NCI-H1694 (cell line): ENCODE measurements at places on chromosomes 3 and 15.

GRCh38 chr3:183443395-183444385 is 15.3 kb upstream of the MCF2L2 start:
- no peak for DNase-seq

- no peak for DNase-seq
Observed at GRCh38 chr15:86229306-86229705, 149.6 kb downstream of the AGBL1 start.

DNA sequence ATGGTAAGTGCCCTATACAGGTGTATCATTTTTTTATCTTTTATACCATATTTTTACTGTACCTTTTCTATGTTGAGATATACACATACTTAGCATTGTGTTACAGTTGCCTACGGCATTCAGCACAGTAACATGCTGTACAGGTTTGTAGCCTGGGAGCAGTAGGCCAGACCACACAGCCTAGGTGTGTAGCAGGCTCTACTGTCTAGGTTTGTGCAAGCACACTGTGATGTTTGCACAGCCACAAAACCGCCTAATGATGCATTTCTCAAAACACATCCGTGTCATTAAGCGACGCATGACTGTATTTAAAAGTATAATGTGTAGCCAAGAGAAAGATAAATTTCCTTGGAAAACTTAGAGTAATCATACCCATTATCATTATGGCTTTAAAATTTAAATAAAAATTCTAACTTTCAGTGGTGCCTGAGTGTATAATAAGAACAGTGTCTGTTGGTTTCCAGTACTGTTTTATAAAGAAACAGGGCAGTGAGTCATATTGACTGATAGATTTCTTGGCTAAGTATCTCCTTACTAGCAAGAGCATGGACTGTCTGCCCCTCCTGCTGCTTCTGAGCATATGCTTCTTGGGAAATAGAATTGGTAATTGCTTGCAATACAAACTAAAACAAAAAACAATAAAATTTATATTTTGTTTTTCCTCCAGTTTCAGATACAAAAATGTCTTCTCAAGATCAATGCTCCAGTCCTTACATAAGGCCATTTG is 18.3 kb downstream of the CALML4 start:
- DNase-seq: no peak

GRCh38 chr15:90200534-90201129 is 498 bp upstream of the SEMA4B start:
- DNase-seq: no peak

GRCh38 chr3:20056725-20057611 is 16.7 kb downstream of the KAT2B start:
- DNase-seq: no peak

DNA sequence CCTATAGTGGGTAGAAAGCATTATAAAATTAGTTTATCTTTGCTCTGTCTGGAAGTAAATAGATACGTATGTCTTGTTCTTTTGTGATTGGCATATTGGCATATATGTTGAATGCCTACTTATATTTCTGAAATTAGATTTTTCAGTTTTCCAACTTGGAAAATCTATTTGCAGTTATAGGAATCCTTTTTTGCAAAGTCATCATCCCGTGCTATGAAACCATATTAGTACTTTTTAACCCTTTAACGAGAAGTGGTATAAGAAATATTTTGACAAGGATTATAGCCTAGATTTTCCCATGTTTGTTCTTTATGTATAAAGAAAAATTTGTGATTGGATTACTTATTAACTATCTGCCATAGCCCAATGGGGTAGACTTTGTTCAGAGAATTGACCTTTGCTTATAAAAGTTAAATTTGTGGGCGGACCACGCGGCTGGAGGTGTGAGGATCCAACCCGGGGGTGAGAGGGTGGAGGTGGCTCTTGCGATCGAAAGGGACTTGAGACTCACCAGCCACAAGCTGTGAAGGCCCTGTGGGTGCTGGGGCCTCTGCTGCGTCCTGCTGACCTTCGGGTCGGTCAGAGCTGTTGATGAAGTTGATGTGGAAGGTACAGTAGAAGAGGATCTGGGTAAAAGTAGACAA is 5.9 kb downstream of the LRRC28 start:
- no peak for DNase-seq

GRCh38 chr15:50145451-50145872 is 26.4 kb upstream of the ATP8B4 start:
- peak; percentile 84 for DNase-seq

DNA sequence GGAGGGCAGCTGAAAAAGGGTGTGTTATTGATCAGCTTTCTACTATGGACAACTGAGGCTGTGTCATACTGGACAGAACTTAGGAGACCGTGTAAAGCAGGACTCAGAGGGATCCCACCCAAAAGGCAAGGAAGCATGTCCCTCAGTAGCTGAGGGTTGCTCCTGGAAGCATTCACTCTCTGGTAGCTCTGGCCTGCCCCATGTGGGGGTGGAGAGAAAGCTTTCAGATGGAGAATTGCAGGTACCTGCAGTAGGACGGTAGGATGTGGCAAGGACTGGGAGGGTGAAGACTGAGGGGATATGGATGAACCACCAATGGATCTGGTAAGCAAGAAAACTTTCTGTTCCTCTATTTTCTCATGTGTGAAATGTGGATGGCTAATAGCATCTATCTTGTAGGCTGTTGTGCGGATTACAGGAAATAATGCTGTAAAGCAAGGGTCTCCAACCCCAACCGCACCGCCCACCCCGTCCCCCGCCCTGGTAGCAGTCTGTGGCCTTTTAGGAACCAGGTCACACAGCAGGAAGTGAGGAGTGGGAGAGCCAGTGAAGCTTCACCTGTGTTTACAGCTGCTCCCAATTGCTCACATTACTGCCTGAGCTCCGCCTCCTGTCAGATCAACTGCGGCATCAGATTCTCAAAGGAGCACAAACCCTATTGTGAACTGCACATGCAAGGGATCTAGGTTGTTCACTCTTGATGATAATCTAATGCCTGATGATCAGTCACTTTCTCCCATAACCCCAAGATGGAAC is 157.7 kb upstream of the PROK2 start:
- no peak for DNase-seq

DNA sequence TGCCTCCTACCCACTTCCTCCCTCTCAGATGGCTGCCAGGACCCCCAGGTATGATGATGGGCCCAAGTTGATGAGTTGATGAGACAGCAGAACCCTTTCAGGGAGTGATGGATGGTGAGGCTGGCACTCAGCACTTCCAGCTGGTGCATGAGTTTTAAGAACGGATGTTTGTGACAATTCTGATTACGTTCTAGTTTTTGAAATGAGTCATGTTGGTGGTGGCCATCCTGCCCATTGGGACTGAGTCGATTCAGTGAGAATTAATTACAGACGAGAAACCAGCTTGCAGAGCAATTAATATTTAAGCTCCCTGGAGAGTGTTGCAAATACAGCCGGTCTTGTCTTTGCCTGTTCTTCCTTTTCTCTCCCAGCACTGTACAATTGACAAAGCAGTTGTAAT is 56.9 kb upstream of the NR2C2 start:
- no peak for DNase-seq

GRCh38 chr3:177358091-177358976 is 161.1 kb upstream of the TBL1XR1 start:
- no peak for DNase-seq

- peak; percentile 65 for DNase-seq
Observed at GRCh38 chr3:108477511-108478147, 32.8 kb downstream of the MYH15 start.

DNA sequence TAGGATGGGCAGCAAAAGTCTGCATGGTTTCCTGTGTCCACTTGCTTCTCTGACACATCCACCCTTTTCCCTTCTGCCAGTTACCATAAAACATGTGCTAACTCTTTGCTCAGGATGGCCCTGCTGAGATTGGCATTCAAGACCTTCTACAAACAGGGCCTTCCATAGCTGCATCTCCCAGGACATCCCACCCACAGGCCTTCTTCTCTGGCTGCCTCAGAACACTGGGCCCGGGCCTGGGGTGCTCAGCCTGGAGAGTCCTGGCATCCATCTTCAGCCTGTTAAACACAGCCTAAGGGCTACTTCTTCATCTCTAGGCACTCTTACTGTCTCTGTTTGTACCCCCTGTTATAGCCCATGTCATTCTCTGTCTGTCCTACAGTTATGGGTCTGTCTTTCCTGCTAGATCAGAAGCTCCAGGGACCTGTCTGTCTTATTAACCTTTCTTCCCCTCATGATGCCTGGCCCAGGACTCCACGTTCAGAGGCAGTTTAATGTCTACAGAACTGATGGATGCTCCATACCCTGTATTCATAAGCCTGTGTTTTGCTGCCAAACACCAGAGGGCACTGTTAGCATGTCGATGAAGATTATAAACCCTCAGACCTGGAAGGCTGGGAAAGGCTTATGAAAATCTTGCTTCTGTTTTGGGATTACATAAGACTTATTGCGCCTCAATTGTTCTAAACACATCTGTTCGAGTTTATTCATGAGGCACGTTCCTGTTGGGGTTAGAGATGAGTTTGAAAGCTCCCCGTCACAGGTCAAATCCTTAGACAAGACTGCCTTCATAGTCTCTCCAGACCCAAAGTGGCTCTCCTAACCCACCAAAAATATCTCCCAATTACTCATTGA is 16.5 kb downstream of the SEMA3G start:
- peak; percentile 30 for DNase-seq

DNA sequence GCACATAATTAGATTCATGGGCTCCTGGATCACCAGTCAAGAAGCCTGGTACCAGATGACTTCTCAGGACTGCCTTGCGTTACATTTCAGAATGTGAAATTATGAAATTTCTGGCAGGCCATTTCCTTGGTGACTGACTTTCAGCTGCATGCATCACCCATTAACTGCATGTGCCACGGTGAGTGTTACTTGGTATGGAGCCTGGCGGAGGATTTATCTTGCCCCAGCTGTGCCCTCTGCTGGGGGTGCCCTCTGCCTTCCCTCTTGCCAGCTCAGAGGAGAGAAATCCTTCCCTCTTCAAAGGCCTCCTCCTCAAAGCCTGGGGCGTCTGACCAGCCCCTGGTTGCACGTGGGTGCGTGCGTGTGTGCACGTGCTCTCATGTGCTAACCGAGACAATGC is 57.7 kb upstream of the CTSH start:
- no peak for DNase-seq

DNA sequence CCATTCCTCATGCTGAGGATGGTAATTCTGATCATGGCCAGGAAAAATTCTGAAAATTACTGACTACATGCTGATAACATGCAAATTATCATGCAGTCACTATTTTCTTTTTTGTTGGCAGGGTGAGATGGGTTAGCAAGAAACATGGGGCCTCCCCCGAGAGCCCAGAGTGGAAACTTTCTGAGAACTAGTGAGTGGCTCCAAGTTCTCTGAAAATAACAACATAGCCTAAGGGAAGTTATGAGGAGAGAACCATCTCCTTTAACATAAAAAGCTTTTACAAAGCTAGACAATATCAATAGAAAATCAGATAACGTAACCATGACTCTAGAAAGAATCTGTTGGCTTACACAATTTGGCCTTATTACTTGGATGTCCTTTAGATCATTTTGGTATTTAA is 254.2 kb downstream of the PLOD2 start:
- no peak for DNase-seq

DNA sequence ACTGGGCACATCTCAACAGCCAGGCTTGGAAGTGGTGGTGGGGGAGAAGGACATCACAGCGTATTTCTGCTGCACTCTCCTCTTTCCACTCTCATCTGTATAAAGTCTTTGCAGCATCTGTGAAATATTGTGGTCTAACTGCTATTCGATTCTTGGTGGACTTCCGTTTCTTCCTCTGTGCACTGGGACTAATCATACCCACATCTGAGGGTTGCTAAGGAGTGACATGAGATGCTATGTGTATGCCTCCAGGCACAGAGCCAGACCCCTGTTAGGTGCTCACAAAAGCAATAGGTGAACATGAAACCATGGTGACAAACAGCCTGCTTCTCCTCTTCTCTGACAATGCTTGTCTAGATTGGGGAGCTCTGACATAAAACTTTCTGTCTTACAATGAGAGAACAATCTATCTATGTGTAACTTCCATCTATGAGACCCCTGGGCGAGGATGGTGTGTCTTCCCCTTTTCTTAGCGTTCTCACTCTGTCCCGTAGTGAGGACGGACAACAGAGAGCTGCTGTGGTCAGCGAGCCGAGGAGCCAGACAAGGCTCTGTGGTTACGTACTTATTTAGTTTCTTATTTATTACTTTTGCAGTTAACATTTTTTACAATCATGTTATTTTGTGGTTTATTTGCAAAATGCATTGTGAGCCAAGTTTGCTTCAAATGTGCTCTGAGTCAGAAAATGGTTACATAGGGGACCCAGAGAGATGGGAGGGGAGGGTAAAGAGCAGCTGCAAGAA is 196.7 kb upstream of the TPRG1 start:
- DNase-seq: no peak

- no peak for DNase-seq
Observed at GRCh38 chr3:124137216-124137615, 145.3 kb upstream of the ROPN1 start.

- DNase-seq: no peak
Observed at GRCh38 chr3:49519916-49520385, 34.3 kb upstream of the BSN start.

- no peak for DNase-seq
Observed at GRCh38 chr3:127887321-127887720, 27.7 kb upstream of the KBTBD12 start.

- DNase-seq: no peak
Observed at GRCh38 chr3:51715977-51716294, 9.1 kb downstream of the GRM2 start.
